ENCODE measurements at places on chromosomes 13 and 19. TPM values are rescaled to one million over a fixed set of nuclear protein-coding genes. Genes with fewer than 3 reads are reported as not detected.

The SMIM7 gene
- total RNA-seq: 97.1 TPM

The GRK1 gene
- total RNA-seq: not detected

The OR7D2 gene
- total RNA-seq: 0.17 TPM

DNA sequence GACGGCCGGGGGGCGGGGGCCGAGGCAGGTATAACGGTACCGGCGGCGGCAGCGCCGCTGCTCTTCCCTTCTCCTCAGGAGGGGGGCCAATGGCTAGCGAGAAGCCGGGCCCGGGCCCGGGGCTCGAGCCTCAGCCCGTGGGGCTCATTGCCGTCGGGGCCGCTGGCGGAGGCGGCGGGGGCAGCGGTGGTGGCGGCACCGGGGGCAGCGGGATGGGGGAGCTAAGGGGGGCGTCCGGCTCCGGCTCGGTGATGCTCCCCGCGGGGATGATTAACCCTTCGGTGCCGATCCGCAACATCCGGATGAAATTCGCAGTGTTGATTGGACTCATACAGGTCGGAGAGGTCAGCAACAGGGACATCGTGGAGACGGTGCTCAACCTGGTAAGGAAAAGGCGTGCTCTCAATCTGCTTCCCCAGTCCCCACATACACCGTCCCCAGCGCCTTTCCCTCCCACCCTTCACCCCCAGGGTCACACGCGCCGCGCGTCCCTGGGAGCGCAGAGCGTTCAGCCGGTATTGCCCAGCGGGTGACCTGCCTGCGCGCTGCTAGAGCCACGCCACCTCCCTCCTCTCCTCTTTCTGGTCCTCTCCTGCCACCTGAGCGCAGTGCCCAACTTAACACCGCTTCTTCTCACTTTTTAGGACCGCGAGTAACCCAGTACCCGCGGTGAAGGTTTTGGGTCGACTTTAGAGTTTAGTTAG lies 814 bp downstream of the NBEA start:
- DNase-seq: no peak

- no peak for DNase-seq
Observed at GRCh38 chr13:40492511-40492910, 173.9 kb downstream of the FOXO1 start.

DNA sequence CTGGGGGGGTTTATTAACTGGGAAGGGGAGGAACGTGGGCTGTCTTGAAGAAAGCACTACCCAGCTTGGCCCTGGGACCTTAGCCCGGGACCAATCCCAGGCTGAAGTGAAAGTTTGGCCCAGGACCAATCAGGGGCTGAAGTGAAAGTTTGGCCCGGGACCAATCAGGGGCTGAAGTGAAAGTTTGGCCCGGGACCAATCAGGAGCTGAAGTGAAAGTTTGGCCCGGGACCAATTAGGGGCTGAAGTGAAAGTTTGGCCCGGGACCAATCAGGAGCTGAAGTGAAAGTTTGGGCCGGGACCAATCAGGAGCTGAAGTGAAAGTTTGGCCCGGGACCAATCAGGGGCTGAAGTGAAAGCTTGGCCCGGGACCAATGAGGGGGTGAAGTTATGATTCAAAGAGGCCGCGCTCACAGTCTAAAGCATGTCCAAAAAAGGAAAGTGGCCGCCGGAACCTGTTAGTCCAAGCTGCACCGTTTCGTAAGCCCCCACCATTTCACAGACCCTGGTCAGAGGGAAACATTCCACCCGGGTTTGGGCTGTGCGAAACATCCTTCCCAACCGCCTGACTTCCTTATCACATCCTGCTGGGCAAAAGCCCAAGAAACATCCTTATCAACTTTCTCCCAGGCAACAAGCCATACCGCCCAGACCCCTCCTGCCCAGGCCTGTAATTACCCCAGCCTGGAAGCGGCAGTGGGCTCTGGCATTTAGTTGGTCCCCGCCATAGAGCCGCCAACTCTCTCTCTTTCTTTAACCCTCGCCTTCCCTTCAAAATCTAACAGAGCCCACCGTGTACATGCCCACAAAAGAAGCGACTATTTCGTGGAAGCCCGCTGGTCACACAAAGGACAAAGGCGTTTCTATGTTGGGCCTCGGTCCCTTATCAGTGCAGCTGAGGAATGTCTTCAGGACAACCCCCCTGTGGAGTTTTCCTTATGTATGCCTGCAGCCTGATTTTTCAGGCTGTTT lies 1.1 kb downstream of the ZNF850 start:
- peak; percentile 82 for DNase-seq

- DNase-seq: no peak
Observed at GRCh38 chr13:99741960-99742359, 229.6 kb downstream of the ZIC5 start.

DNA sequence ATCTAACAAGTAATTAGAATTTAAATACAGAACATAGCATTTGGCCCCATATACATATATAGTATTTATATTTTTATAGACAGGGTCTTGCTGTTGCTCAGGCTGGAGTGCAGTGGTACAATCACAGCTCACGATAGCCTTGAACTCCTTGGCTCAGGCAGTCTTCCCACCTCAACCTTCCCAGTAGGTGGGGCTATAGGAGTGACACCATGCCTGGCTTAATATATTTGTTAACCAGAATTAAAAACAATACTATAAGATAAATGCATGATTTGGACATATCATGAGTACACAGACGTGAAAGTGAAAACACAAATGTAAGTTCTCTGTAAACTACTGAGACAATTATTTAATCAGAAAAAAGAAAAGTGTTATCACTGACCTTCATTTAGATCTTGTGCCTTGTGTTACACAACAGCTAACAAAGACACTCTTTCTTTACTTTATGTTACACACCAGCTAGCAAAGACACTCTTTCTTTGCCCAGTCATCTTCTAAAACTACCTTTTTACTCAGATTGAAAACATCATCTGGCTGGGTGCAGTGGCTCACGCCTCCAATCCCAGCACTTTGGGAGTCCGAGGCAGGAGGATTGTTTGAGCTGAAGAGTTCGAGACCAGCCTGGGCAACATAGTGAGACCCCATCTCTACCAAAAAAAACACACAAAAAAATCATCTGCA lies 22.6 kb downstream of the CARS2 start:
- no peak for DNase-seq

DNA sequence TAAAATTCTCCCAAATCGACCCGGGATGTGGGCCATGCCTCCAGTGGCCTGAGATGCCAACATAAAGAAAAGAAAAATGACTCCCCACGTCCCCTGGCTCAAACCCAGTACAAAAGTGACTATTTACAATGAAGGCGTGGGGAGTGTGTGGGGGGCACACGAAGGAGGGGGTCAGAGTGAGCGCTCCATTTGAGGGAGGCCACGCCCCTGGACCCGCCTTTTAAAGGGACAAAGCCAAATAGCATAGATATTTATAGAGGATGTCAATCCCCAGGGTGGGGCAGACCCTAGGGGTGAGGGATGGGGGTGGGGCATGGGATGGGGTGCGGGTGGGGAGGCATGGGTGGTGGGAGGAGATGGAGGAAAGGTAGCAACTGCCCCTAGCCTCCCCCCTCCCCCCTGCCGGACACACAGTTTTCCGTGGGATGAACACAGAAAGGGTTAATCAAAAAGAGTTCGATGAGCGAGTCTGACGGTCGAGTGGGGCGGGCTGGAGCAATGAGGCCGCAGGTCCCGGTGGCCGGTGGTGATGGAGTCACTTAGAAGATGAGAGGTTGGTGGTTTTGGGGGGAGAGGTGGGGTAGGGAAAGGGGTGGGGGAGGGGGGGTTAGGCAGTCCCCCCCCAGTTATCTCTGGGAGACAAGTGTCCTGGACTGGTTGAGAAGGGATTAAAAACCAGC lies 20.1 kb upstream of the NANOS2 start:
- DNase-seq: no peak

- DNase-seq: peak; percentile 5
Observed at GRCh38 chr13:64993514-64994164, 2236.5 kb downstream of the PCDH9 start.

GRCh38 chr19:50449236-50449899 lies 16.7 kb downstream of the MYBPC2 start:
- DNase-seq: peak; percentile 43

- no peak for DNase-seq
Observed at GRCh38 chr19:46035986-46036743, 4.6 kb downstream of the IGFL4 start.

DNA sequence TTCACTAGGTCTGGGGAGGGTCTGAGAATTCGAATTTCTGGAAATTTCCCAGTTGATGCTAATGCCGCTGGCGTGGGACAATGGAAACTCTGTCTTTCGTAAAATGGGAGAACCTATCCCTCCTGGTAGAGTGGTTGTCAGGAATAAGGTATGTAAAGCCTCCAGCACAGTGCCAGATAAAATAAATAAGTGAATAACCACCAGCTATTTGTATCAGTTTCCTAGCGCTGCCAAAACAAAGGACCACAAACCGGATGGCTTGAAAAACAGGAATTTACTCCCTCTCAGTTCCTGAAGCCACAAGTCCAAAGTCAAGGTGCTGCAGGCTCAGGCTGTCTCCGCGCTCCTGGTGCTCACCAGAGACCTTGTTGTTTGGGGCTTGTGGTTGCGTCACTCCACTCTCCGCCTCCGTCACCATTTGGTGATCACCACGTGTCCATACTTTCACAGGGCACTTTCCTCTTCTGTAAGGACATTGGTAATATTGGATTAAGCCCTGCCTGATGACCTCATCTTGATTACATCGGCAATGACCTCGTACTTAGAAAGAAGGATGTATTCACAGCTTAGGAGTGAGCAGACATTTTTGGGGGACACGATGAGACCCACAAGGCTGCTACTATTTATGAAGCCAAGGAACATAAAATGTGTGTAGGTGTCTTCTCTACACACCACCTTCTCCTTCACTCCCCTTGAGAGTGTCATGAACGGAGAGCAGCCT lies 428.5 kb downstream of the IRS2 start:
- DNase-seq: no peak

DNA sequence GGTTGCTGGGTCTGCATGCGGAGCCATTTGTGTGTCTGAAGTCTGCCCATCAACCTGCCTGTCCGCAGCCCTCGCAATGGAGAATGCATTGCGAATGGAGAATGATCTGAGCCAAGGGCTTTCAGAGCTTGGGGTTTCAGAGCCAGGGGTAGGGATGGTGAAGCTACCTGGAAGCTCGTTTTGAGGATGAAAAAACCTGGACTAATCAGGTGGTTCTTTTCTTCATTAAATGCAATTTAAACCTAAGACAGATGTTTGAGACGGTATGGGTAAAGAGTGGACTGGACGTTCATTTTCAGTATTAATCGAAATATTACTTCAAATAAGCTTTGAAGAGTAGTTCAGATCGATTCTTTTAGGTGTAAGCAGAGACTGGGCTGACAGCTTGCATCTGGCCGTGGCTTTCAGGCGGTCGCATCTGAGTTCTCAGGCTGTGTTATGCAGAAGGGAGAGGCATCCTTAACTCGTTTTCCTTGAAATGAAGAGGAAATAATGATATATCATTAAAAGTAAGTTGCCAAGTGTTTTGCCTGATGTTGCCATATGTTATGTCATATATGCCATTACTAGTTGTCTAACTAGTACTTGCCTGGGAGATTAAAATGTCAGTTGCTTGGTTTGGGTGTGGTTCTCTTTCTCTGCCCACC lies 801 bp downstream of the MCF2L start:
- DNase-seq: no peak

GRCh38 chr19:21569494-21569865 lies 64.1 kb downstream of the ZNF429 start:
- DNase-seq: no peak

- no peak for DNase-seq
Observed at GRCh38 chr19:34504809-34505291, 23.3 kb downstream of the WTIP start.

All from LHCN-M2 (cell line).